CD4-positive, alpha-beta T cell treated with Interleukin-6 at 100 ng/mL for 8 hours (primary cell): ENCODE measurements at places on chromosomes 1 and 21.
A peak's percentile ranks its signal among the peaks of the same experiment; 100 is the strongest.

GRCh38 chr1:21149430-21149854, 27.3 kb downstream of the EIF4G3 start:
- no peak for DNase-seq

GRCh38 chr1:180287988-180288705, 58.1 kb downstream of the LHX4 start:
- DNase-seq: no peak

DNA sequence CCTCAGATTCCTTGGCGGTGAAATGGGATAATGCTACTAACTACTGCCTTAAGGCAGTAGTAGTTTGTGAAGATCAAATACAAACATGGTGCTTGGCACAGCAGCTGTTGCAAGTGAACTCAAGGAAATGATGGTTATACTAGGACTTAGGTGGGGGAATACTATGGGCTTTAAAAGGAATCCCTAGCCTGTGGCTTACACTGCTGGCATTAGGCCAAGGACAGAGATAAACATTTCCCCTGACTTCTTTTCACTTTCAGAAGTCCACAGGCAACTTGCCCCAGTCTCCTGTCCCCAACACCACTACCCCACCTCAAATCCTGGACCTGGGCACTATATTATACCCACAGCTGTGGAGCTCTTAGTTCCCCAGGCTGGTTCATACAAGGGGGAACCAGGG, 13.1 kb upstream of the VAMP4 start:
- DNase-seq: no peak

DNA sequence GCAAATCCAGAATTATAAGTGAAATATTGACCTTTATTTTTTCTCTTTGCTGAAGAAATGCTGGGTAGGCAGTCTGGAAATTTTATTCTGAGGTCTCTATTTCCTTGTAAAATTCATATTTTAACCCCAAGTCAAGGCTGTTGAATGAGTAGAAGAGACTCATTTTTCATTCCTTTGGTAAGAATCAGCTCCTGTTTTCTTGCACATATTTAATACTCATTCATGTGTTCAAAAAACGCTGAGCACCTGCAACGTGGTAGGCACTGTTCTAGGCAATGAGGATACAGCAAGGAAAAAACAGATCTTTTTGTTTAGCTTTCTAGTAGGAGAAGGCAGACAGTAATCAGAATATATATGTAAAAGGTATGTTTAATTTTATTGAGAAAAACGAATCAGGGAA, 1.5 kb downstream of the PRKAA2 start:
- no peak for DNase-seq

GRCh38 chr1:90963651-90964050, 58.2 kb downstream of the ZNF644 start:
- DNase-seq: no peak

DNA sequence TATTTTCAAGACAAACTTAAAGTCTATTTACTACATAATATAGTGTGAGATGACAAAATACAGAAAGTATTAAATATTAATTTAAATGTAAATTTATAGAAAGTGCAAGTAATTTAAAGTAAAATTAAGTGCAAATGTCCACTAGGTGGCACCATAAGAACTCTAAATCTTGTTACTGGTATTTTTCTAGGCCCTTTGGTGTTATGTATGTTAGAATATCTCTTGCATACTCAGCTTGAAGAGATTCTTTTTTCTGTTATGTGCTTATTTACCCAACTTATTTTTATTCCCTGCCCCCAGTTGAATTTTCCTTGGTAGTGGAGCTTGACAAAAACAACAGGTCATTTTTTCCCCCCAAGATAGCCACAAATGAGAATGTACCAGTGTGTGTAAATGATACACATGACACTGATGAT, 71.5 kb downstream of the RPS6KC1 start:
- DNase-seq: peak; percentile 24

GRCh38 chr1:245834002-245834401, 673.1 kb downstream of the SMYD3 start:
- DNase-seq: no peak

- DNase-seq: no peak
These were observed 20.1 kb upstream of the PCBP3 start for GRCh38 chr21:45623436-45623835.

- DNase-seq: peak; percentile 56
These were observed 72.8 kb downstream of the CD2 start for GRCh38 chr1:116826818-116827606.

GRCh38 chr1:84245563-84245962, 55.9 kb upstream of the SAMD13 start:
- DNase-seq: no peak

DNA sequence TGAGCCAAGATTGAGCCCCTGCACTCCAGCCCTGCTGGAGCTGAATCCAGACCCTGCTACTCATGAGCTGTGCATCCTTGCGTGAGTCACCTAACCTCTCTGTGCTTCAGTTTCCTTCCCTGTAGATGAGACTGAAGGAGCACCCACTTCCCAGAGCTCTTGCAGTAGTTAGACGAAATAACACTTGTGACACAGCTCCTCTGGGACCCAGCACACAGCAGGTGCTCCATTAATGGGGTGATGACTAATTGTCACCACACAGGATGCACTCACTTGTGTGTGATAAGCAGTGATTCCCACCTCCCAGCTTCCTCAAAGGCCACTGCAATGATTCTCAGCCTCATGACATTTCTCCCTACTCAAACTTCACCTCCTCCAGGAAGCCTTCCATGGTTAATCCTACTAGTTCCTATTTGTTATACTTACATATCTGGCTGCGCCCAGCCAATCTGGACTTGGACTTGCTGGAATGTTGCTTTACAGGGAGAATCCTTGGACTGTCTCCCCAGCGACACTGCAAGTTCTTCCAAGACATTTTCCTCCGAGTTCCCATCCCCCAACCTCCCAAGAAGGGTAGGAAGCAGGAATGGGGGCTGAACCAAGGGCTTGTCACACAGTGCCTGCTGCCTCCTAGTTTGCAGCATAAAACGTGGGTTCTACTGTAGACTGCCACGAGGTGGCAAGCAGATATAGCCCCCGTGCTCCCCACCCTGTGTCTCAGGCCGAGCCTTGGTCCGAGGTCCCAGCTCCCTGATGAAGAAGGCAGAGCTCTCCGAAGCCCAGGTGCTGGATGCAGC, 17.2 kb downstream of the DRAXIN start:
- no peak for DNase-seq

- no peak for DNase-seq
These were observed 74.6 kb upstream of the PTGFRN start for GRCh38 chr1:116835161-116835560.

DNA sequence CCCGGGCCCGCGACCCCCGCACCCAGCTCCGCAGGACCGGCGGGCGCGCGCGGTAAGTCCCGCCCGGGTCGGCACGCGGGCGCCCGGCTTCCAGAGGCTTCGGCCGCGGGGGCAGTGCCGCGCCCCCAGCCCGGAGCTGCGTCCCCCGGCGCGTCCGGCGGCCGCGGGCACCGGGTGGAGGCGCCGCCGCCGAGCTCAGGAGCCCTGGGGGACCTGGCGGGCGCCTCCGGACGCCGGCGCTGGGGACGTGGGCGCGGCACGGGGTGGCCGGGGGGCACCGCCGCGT, 227 bp downstream of the NBL1 start:
- no peak for DNase-seq

GRCh38 chr1:161009602-161010211, 11.2 kb downstream of the F11R start:
- DNase-seq: no peak

- no peak for DNase-seq
These were observed 32.2 kb upstream of the GPR137B start for GRCh38 chr1:236110137-236110536.
